ENCODE measurements at places on chromosomes 5 and 9.
A peak's percentile ranks its signal among the peaks of the same experiment; 100 is the strongest.

GRCh38 chr9:121750715-121751623, 99.5 kb downstream of the DAB2IP start:
- no peak for DNase-seq

- DNase-seq, result no peak
Observed at GRCh38 chr9:70106571-70106970, 62.9 kb downstream of the MAMDC2 start.

DNA sequence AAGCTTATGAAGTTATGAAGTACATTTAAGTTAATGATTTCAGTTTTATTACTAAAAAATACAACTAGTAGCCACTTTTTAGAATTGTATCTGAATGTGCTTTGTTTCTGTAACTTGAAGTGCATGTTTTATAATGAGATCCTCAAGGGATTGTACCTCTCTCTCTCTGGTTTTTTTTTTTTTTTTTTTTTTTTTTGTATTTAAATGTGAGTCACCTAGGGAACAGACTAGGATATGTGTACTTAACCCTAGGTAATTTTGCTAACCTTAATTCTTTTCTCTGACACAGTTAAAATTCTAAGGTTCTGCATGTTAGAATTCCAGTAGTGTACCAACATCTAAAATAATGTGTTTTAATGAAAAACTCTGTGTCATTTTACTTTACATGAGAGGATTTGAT, 59.5 kb downstream of the CDC42SE2 start:
- DNase-seq, result no peak

- no peak for DNase-seq
Observed at GRCh38 chr5:54159153-54159892, 151.1 kb downstream of the ARL15 start.

DNA sequence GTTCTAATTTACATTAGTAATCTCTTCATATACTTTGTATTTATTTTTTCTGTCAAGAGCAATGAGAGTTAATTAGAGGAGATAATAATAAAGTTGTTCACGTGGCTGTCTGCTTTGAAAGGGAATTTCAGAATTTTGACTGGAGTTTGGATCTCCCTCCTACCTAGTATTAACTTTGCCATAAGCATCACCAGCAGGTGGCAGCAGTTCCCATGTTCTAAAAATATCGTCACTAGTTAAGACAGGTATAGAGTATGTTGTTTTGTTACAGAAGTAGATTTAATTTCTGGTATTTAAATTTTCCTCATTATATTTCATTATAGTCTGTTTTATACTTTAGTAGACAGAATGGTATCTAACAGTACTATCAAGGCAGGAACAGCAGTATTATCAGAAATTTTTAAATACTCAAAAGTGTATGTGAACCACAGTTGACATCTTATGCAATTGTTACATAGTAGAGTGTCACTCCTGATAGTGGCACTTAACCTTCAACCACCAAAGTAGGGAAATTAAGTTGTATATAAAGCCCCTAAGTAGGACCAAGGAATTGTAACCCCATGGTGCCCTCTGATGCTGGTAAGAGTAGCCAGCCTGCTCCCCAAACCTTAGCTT, 20.4 kb downstream of the GNPDA1 start:
- peak; percentile 60 for DNase-seq

DNA sequence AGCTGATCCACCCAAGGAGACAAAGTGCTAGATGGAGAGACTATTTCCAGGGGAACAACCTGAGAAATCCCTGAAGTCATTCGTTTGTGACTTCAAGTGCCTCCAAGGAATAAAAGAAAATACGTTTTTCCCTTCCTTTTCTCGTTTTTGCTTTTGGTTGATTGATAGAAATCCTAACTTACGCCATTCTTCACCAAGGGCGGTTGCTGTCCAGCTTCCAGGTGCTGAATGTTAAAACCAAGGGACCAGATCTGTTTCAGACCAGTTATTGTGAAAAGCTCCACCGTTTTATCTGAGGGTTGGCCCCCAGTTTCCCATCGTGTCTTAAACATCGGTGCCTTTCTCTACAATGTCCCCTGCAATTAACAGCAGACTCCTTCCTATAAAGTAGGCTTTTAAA, 600.7 kb upstream of the SGCD start:
- no peak for DNase-seq

GRCh38 chr5:65359569-65359968, 122.2 kb downstream of the ADAMTS6 start:
- DNase-seq, result no peak

GRCh38 chr9:115208501-115208900, 90.5 kb upstream of the TNC start:
- DNase-seq, result no peak

Data from PC-9 (cell line).